ENCODE measurements at places on chromosomes 3 and 15.

GRCh38 chr3:182618085-182618732 lies 175.1 kb upstream of the ATP11B start:
- peak; percentile 70 for DNase-seq

DNA sequence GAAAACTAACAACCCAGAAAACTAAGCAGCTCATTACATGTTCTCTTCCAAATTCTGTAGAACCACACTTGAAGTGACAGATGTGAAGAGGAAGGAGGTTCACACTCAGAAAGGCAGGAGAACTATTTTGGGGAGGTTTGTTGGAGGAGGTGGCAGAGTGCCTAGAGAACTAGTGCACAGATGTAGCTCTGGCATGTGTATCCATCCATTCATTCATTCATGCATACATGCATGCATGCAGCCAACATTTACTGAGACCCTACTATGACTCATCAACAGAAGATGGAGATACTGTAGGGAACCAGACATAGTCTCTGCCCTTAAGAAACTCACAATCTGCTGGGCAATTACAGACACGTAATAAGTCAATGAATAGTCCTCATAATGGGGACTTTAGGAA lies 116.7 kb downstream of the ERC2 start:
- DNase-seq, result no peak

DNA sequence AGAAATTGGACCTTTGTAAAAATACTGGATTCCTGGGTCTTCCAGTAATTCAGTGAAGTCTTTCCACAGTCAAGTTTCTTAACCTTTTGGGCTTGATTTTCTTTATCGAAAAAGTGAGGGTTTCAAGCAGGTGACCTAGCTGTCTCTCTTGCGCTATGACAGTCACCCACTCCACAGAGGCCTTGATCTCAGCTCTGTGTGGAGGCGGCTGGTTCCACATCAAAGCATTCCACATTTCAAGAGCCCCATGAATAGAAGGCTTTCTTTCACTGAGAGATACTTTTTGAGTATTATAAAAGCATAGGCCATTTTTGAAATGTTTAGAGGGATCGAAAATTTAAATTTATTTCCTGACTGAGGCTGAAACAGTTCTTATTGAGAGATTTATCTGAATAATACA lies 43.9 kb downstream of the GABRA5 start:
- no peak for DNase-seq

GRCh38 chr3:37197810-37198371 lies 23.5 kb upstream of the LRRFIP2 start:
- DNase-seq, result no peak

DNA sequence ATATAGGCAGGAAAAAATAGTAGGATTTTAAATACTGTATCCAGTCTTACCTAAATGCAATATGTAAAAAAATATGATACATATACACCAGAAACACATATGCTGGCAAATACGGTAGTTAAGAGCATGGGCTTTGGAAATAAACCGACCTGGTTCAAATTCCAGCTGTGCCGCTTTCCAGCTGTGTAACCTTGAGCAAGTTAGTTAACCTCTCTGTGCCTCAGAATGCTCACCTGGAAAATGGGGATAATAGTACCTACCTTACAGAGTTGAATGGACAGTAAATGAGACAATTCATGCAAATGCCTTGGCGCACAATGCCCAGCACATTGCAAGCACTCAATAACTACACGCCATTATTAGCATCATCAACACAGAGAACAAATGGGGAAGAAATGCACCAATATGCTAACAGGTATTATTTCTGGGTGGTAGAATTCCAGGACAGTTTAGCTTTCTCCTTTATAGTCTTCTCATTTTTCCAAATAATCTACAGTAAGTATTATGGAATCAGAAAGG lies 50.6 kb downstream of the SUMF1 start:
- no peak for DNase-seq

DNA sequence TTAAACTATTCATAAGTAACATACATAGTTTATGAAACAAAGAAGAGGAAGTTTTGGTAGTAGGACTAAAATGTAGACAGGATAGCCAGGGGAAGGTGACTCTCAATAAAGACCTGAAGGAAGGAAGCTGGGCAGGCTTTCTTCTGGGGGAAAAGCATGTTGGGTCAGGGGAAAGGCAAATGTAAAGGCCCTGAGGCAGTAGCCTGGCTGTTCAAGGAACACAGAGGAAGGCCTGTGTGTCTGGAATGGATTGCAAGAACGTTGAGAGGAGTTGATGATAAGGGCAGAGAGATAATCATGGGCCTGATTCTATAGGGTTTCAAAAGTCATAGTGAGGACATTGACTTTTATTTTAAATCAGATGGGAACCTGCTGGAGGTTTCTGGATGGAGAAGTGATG lies 167.6 kb downstream of the SNRK start:
- DNase-seq, result no peak

DNA sequence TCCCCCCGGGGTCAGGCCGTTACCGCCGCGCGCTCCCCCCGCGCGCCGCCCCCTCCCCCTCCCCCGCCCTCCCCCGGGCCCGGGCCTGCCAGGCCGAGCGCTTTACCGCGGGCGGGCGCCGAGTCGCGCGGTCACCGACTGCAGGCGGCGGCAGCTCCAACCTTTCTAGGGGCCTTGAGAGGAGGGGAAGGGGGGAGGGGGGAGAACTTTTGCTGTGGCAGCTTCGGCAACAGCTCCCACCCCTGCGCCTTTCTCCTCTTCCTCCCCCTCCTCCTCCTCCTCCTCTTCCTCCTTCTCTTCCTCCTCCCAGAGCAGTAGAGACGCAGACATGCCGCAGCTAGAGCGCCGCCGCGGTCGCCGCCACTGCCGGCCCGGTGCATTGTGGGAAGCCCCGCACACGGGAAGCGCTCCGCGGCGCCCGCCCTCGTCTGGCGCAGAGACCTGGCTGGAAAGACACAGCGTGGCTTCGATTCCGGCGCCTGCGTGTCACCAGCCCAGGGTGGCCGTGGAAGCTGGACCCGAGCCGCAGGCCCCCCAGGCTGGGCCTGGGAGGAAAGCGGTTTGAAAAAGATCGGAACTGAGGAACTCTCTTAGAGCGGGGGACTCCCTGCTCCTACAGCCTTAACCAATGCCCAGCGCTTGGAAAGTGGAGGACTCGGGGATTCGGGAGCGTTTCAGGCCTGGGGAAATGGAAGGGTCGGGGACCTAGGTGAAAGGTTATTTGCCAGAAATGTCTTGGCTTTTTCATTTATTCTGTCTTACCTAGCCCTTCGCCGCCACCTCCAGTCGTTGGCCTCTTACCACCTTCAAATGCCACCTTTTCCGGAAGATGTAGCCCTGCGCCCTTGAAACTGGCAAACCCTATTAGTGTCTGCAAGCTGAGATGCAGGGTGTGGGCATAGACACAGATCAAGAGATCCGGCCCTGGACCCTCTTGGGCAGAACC lies at the start of gene ZNF148:
Gene ZNF148 (minus strand): TSS at position 330 of the 946 bp plus-strand sequence. CDS start 61,685 bp downstream, outside the sequence.
- peak; percentile 97 for DNase-seq

DNA sequence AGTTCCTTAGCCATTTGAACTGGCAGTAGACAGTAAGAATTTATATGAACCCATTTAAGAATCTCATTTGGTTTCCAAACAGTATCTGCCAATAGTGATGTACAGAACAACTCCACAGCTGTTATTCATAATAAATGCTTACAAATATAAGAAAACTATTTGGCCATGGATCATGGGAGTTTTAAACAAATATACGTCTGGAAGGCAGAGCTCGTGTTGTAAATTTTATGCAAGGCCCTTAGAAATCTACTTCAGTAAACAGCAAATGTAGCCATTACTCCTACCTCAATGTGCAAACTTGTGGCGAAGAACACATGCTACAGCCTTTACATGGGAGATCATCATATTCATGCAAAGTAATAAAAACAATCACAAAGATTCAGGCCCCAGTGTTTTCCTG lies 65.3 kb upstream of the NANOGP8 start:
- DNase-seq, result peak; percentile 84

DNA sequence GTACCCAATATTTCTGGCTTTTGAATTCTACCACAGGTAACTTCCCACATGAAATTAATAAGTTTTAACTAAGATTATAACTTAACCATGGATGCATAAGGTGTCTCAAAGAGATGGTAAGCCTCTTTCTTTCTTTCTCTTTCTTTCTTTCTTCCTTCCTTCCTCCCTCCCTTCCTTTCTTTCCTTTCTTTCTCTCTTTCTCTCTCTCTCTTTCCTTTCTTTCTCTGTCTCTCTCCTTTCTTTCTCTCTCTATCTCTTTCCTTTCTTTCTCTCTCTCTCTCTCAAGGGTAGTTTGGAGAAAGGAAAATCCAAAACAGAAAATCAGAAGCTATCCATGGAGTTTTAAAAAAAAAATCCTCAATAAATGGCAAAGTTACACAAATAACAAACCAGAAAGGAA lies 10.4 kb upstream of the MTMR14 start:
- DNase-seq, result no peak

DNA sequence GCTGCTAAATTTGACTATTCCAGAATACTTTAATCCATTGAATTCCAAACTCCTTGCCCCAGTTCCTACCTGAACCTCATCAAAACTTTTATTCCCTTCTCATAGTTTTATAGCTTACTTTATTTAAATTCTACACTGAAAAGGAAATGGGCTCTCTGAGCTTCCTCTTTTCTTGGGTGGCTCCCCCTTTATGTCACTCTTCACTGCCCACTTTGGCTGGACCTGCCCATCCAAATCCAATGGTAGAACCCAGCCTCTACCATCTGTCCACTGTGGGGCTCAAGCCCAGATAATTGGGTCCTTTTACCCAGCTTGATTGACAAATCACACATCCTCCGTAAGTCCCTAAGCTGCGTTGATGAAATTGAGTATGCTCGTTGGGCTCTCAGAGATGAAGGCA lies 216.5 kb downstream of the BBX start:
- no peak for DNase-seq

- DNase-seq, result no peak
These were observed 112.1 kb downstream of the KLF13 start for GRCh38 chr15:31438601-31439265.

DNA sequence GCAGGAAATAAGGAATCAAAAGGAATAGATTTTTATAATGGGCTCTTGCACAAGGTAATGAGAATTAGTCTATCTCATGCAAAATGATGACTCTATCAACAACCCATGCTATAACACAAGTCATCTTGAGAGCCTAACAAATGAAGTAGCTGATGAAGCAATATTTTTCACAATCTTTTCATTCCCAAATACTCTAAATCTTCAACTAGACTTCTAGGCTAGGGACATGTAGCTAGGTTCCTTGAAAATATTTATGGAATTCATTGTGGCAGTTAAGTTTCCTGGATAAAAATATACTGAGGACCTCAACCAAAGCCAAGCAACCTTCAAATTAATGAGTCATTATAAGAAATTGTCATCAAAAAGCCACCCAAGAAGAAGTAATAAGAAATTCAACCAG lies 55.4 kb downstream of the DCBLD2 start:
- DNase-seq, result no peak

GRCh38 chr3:171285287-171285686 lies 174.9 kb downstream of the TNIK start:
- DNase-seq, result no peak

DNA sequence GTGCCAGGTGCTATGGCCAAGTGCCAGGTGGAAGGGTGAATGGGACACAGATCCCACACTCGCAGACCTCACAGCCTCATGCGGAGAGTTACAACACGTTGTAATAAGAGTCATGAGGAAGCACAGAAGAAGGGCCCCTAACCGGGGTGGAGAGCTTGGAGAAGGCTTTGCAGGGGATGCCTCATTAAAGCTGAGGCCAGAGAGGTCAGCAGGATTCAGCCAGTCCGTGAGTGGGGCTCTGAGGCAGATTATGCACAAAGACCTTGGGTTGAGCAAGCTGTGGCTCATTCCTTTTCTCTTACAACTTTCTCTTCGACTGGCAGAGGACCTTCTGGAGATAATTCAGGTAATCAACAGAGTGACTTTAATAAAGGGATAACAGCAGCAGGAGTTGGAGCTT lies 65.3 kb upstream of the SNRK start:
- no peak for DNase-seq

DNA sequence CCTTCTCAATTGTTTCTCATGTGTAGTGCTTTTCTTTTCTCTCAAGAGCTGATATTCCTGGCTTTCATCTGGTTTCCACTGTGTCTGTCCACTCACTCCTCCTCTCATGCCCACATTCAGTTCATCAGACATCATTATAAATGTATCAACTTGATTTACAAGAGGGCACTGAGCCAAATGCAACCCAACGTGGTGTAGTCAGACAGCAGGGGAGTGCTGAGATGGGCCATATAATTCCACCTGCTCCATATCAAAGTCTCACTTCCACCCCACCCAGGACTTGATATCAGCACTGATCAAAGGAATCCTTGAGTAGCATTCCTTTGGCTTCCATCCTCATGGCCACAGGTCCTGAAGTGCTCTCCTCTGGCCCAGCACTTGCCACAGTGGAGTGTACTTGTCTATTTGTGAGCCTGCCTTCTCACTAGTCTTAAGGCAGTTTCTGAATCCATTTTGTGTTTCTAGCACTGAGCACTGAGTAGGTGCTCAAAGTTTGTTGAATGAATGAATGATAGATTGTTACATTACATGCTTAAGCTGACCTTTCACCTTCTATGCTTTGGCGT lies 252.8 kb downstream of the CLSTN2 start:
- peak; percentile 32 for DNase-seq

- peak; percentile 42 for DNase-seq
These were observed 44.8 kb downstream of the LHFPL4 start for GRCh38 chr3:9508781-9509180.

- DNase-seq, result peak; percentile 84
These were observed 22.0 kb upstream of the ANXA2 start for GRCh38 chr15:60419753-60420152.

DNA sequence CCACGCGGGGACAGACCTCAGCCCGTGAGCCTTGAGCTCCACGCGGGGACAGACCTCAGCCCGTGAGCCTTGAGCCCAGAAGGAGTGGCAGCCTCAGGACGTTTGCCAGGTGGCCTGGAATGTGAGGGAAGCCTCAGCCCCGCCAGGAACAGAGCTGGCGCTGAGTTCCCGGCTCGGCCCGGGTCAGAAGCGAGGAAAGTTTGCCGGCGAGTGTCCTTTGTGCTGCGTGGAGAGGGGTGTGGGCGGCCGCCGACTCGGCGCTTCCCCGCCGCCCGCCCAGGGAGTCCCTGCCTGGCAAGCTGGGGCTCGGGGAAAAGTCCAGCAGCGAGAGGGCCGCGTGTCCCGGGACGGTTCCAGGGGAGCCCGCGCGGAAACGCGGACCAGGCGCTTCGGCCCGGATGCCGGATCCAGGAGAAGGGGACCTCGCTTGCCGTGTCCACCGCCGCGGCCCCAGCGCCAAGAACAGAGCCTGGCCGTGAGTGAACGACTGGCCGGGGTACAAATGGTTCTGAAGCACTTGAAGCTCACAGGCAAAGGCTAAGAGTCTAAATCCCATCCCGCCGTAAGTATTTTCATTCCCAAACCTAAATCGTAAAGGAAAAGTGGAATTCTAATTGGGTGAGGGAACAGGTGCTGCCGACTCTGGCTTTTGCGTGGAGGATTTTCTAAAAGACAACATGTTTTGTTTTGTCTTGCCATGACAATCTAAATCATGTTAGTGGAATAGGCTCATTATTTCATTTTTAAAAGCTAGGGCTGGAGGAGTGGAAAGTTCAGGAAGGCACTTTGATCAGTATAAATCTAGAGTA lies 1.7 kb downstream of the LRRN1 start:
- peak; percentile 54 for DNase-seq

GRCh38 chr15:71440489-71441110 lies 325.3 kb downstream of the THSD4 start:
- DNase-seq, result peak; percentile 79

All from muscle of leg (tissue), 16 donors.